ENCODE measurements at places on chromosomes 3 and 15.
A peak's percentile ranks its signal among the peaks of the same experiment; 100 is the strongest.

GRCh38 chr3:34919025-34919424 lies 720.3 kb upstream of the ARPP21 start:
- DNase-seq, result no peak

DNA sequence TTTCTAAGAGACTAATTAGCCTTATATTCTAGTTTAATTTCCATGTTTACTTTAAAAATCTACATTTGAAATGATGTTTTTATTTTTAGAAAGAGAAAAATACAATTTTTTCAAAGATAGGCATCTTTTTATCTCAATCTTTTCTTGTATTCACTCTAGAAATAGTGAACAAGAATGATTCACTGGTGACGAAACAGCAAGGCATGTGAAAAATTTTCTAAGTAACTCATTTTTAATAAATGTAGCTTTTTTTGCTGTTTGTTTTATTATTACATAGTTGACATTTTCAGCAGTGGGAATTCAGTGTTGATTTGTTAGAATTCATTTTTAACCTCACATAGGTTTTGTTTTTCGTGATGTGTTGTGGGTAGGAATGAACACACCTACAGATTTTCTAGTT lies 1226.4 kb downstream of the NSUN3 start:
- DNase-seq, result peak; percentile 73

DNA sequence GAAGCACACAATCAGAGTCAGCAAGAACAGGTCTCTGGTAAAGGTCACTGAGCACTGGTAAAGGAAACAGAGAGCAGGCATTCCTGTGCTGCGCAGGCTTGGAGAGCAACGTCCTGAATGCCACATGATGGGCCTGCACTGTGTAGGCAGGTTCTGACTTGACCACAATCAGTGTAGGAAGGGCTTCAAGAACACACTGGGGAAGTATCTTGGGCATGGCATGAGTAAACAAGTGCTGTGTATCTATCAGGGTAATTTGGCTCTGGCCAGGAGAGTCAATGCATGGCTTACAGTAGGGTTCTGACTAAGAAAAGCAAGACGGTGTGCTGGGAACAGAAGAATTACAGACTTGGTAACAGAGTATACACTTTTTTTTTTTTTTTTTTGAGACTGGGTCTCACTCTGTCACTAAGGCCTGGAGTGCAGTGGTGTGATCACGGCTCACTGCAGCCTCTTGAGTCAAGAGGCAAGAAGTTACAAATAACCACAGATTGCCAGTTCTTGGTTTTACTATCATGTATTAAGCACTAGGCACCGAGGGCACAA lies 30.6 kb downstream of the TBC1D2B start:
- DNase-seq, result no peak

DNA sequence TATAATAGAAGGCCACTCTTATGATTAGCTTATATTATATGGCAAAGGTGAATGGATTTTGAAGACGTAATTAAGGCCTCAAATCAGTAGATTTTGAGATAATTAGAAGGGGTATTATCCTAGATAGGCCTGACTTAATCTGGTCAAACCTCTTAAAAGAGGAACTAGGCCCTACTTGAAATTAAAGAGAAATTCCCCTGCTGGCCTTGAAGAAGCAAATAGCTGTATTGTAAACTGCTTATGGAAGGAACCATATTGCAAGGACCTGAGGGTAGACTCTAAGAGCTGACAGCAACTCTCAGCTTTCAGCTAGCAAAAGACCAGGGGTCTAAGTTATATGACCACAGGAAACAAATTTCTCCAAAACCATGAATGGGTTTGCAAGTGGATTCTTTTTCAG lies 219.0 kb upstream of the ONECUT1 start:
- DNase-seq, result no peak

DNA sequence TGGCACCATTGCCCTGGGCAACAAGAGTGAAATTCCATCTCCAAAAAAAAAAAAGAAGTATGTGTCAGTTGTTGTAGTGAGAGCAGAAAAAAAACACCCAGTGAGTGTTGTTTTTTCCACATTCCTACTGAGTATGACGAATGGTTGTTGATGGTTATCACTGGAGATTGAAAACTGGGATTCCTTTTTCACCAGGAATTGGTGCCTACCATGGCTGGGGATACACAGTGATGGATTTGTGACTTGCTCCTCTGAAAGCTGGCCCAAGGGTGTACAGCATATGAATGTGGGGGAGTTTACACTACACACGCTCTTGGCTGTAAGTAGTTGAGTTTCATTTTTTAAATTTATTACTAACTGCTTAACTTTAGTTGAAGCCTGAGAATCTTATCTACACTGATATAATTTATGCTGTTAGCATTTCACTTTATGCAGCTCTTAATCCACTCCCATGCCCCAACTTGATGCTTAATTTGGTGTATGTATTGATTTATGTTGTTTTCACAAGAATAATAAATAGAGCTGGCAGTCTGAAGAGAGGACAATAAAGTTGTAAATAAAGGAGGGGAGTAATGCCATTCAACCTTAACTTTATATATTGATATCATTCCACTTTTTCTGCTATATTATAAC lies 56.0 kb upstream of the MME start:
- peak; percentile 71 for DNase-seq

GRCh38 chr3:100032243-100032642 lies 82.1 kb downstream of the FILIP1L start:
- DNase-seq, result peak; percentile 53

DNA sequence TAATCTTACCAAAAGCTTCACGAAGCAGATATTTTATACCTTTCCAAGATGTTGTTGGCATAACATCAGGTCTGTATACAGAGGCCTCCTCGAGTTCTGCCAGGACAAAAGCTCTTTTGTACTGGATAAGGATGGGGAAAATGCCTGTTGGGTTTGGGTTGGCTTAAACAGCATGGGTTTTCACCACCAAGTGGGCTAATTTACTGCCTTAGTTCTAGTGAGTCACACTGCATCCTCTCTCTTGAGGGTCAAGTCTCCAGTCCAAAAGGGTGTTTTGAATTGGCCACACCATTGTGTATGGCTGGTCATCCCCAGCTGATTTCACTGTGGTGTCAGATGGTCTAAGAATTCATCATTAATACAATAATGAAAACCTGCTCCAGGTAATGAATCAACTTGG lies 26.1 kb upstream of the BHLHE40 start:
- no peak for DNase-seq

DNA sequence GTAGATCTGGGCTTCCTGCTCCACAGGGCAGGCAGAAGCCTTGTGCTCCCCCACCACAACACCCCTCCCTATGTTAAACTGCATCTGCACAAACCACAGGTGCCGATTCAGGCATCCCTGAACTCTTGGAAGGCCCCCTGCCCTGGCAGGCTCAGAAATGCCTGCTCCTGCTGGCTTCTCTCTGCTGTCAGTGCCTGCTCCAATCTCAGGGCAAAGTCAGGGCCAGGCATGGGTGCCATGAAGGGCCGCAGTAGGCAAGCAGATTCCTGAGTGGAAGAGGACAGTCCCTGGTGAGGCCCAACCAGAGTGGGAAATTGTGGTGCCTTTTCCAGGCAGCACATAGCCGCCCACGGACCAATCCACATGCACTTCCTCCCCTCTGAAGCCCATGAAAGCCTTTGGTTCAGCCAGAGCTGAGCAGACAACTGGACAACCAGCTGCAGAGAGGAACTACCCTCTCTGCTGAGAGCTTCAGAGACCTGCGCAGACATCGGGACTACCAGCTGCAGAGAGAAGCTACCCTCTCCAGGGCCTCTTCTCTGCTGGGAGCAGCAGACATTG lies 13.6 kb downstream of the PRR20G start:
- DNase-seq, result no peak

GRCh38 chr3:141441381-141442364 lies 45.2 kb upstream of the RASA2 start:
- DNase-seq, result no peak

- no peak for DNase-seq
These were observed 174.4 kb upstream of the LINGO1 start for GRCh38 chr15:77807115-77807514.

DNA sequence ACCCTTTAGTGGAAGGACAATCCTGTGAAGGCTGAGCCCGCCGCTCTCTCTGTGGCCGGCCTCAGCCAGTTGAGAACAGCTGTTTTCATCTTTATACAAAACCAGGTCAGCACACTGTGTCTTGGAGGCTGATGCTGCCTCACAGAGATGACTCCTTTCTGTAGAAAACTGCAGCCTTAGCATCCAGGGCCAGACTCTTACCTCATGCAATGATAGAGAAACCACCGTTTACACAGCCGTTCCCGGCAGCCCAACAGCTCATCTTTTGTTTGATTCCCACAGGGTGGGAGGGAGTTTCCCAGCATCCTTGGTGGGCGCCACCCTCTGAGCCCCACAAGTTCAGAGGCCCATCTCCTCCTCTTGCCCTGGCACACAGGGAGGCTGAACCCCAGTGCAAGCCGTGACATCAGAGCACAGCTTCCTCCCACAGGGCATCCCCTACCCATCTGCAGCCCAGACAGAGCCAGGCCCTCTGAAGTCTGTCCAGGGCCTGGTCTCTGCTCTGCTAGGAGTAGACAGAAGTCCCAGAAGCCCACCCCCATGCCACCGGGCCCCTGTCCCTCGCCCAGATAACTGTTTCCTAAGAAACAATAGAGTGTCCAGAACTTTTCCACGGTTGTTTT lies 105.0 kb downstream of the LRRK1 start:
- no peak for DNase-seq

- no peak for DNase-seq
These were observed 1.7 kb downstream of the LTK start for GRCh38 chr15:41511899-41512369.

- no peak for DNase-seq
These were observed 88.9 kb downstream of the ITPR1 start for GRCh38 chr3:4581920-4582611.
